ENCODE measurements at places on chromosomes 1 and 21. TPM values are rescaled to one million over a fixed set of nuclear protein-coding genes. Genes with fewer than 3 reads are reported as not detected.

Gene TIE1
- 10.4 TPM for total RNA-seq

Gene EFNA3
- total RNA-seq, result 0.75 TPM

Gene AMY1B
- total RNA-seq, result not detected

Gene SDF4
- total RNA-seq, result 92.5 TPM

Gene ZSWIM5
- 1.7 TPM for total RNA-seq

Gene ATP6V1G3
- total RNA-seq, result not detected

DNA sequence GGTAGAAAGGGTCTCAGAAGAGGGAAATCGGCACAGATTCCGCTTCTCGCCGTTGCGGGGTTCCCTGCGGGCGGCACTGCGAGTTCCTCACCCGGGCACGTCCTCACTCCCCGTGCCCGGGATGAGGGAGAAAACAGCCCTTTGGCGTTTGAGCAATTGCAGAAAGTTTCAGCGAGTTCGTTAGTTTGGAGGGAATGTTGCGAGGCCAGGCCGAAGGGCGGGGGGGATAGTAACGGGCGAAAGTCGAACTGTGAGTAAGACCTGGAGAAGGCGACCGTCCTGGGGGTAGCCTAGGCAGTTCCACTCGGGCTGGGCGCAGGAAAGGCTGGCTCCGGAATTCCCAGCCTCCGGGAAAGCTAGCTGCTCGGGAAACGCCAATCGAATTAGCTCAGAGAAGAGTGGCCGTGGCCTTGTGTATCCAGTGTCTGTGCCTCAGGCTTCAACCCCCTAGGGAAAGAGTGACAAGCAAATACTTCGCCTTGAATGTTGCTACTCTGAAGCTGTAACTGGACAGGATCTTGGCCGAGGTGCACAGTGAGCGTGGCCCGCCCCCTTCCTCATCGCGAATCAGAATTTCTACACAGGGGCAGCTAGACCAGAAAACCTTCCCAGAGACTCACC is 787 bp downstream of the PTGFR start:
- no peaks in the 10 kb centered on the region for H3K27me3 ChIP-seq
- H3K4me3 ChIP-seq, result peak overlapping the region; percentile 69
- no peak for DNase-seq
- H3K27ac ChIP-seq, result no peak overlapping the region

GRCh38 chr1:19596714-19597495 is 47.2 kb upstream of the NBL1 start:
- H3K36me3 ChIP-seq, result no peaks in the 10 kb centered on the region
- H3K27me3 ChIP-seq, result no peaks in the 10 kb centered on the region
- peak; percentile 92 for DNase-seq
- H3K27ac ChIP-seq, result peak overlapping the region; percentile 81

GRCh38 chr1:21066356-21067012 is 110.2 kb downstream of the EIF4G3 start:
- no peaks in the 10 kb centered on the region for H3K4me1 ChIP-seq
- no peak overlapping the region for H3K4me3 ChIP-seq
- no peaks in the 10 kb centered on the region for H3K36me3 ChIP-seq
- no peak for DNase-seq
- H3K27ac ChIP-seq, result no peak overlapping the region

DNA sequence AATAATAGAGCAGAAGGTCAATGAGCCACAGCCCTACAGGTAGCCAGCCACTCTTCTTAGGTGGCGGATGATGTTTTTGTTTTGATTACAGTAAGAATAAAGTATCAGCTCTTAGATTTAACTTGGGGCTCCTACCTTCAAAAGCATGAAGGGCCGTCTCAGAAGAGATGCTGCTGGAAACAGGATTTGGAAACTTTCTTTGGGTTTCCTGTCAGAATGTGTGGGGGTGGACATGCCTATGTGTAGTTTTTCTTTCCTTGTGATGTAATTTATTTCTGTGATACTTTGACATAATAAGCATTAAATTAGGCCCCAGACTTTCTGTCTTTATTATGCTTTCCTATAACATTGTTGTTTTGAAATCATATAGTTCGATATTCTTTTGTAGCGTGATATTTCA is 1.5 kb downstream of the RAP1A start:
- H3K4me3 ChIP-seq, result peak overlapping the region; percentile 92
- H3K27me3 ChIP-seq, result no peaks in the 10 kb centered on the region
- no peaks in the 10 kb centered on the region for H3K36me3 ChIP-seq
- DNase-seq, result no peak
- H3K27ac ChIP-seq, result peak overlapping the region; percentile 93
- H3K4me1 ChIP-seq, result peaks cover 35% of the 10 kb centered on the region

DNA sequence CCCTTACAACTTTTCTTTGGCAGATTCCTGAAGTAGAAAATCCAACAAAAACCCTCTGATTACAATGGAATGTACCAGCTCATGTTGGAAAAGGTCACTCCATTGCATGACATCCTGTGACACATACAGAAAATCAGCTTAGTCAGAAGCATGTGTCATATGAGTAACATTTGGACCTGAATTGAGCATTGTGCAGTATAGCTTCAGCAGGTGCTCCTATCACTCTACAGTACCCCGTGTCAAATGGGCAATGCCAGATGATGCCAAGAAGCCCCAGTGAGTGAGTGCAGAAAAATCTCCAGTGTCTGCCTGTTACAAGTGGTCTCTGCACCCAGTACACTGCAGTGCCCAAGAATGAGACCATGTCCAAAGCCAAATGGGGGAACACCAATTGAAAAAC is 129.7 kb upstream of the RUNX1 start:
- DNase-seq, result no peak
- no peaks in the 10 kb centered on the region for H3K27me3 ChIP-seq
- no peaks in the 10 kb centered on the region for H3K36me3 ChIP-seq
- no peak overlapping the region for H3K27ac ChIP-seq
- H3K4me1 ChIP-seq, result no peaks in the 10 kb centered on the region

GRCh38 chr1:59499943-59500569 is 203.2 kb downstream of the FGGY start:
- H3K36me3 ChIP-seq, result no peaks in the 10 kb centered on the region
- peak overlapping the region; percentile 63 for H3K27ac ChIP-seq
- peaks cover 24% of the 10 kb centered on the region for H3K4me1 ChIP-seq
- no peak overlapping the region for H3K4me3 ChIP-seq

GRCh38 chr1:25642574-25643108 is 26.1 kb downstream of the MAN1C1 start:
- peaks cover 8% of the 10 kb centered on the region for H3K4me1 ChIP-seq
- peak overlapping the region; percentile 1 for H3K27ac ChIP-seq
- no peaks in the 10 kb centered on the region for H3K36me3 ChIP-seq
- H3K27me3 ChIP-seq, result no peaks in the 10 kb centered on the region

DNA sequence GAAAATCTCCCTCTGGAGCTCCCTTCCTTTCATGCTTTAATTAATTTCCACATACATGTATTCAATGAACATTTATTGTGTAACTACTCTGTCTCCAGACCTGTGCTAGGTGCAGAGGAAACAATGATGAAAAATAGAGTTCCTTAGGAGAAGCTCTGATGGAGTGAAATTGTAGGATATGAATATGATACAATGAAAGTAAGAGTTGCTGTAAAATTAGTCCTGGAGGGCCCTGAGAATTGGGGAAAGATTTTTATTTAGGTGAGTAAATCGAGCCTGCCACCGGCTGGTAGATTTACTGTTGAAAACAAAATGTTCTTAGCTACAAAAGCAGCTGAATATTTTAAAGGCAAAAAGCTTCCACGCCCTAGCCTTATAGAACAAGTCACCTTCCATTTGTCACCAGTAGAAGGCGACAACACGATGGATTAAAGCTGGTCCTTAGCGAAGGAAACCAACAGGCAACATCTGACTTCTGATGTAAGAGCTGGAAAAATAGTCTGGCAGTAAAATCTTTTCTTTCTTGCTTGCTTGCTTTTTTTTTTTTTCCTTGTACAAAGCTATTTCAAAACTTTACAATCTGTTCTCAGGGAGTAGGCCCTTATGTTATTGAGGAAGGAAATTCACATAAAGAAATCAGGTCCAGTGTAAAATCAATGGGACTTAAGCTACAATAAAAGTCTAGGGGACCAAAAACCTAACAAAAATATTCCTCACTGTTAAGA is 82.0 kb upstream of the ROR1 start:
- H3K4me1 ChIP-seq, result no peaks in the 10 kb centered on the region
- no peaks in the 10 kb centered on the region for H3K27me3 ChIP-seq
- no peaks in the 10 kb centered on the region for H3K36me3 ChIP-seq
- no peak overlapping the region for H3K4me3 ChIP-seq
- DNase-seq, result no peak

GRCh38 chr1:109938556-109938955 is 27.9 kb downstream of the CSF1 start:
- H3K27ac ChIP-seq, result no peak overlapping the region
- H3K4me3 ChIP-seq, result no peak overlapping the region
- H3K27me3 ChIP-seq, result no peaks in the 10 kb centered on the region
- H3K4me1 ChIP-seq, result peaks cover 25% of the 10 kb centered on the region

DNA sequence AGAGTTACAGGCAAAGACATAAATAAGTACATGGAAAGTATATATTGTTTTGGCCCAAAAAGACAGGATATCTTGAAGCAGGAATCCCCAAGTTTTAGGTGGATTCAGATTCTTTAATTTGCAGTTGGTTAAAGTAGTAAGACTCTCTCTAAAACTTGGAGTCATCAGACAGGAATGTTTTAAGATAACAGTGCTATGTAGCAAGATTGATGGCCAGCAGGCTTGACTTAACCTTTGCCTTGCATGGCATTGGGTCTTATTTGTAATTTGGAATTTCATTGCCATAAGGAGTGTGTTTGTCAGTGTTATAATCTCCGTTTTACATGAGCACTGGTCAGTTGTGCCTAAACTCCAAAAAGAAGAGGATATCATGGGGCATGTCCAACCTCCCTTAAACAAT is 727.6 kb upstream of the CHRM3 start:
- H3K4me3 ChIP-seq, result no peak overlapping the region
- H3K36me3 ChIP-seq, result no peaks in the 10 kb centered on the region
- no peaks in the 10 kb centered on the region for H3K4me1 ChIP-seq
- DNase-seq, result no peak
- no peak overlapping the region for H3K27ac ChIP-seq
- H3K27me3 ChIP-seq, result no peaks in the 10 kb centered on the region

DNA sequence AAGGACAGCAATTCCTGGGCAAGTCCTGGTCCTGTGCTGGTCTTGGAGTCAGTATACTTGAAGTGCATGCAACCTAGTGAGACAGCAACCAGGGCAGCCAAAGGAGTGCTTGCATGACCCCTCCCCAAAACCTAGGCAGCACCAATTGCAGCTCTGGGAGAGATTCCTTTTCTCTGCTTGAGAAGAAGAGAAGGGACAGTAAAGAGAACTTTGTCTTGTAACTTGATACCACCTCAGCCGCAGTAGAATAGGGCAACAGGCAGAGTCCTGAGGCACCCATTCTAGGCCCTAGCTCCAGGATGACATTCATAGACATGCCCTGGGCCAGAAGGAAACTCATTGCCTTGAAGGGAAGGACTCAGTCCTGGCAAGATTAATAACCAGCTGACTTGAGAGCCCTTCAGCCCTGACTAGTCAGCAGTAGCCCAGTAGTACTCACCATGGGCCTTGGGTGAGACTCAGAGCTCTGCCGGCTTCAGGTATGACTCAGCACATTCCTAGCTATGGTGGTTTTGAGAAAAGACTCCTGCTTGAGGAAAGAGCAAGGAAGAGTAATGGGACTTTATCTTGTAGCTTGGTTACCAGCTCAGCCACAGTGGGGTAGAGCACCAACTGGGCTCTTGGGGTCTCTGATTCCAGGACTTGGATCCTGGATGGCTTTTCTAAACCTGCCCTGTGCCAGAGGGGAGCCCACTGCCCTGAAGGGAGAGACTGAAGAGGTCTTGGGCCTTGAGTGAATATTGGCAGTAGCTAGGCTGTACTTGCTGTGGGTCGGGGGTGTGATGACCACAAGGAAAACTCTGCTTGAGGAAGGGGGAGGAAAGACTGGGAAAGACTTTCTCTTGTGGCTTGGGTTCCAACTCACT is 51.7 kb upstream of the ACADM start:
- no peaks in the 10 kb centered on the region for H3K36me3 ChIP-seq
- no peaks in the 10 kb centered on the region for H3K27me3 ChIP-seq
- H3K4me1 ChIP-seq, result no peaks in the 10 kb centered on the region
- no peak for DNase-seq
- no peak overlapping the region for H3K4me3 ChIP-seq
- H3K27ac ChIP-seq, result no peak overlapping the region

- no peak overlapping the region for H3K4me3 ChIP-seq
- no peak for DNase-seq
- H3K27ac ChIP-seq, result no peak overlapping the region
- no peaks in the 10 kb centered on the region for H3K36me3 ChIP-seq
- H3K4me1 ChIP-seq, result no peaks in the 10 kb centered on the region
- H3K27me3 ChIP-seq, result no peaks in the 10 kb centered on the region
Measured at GRCh38 chr1:226476648-226477319, 68.9 kb upstream of the PARP1 start.

DNA sequence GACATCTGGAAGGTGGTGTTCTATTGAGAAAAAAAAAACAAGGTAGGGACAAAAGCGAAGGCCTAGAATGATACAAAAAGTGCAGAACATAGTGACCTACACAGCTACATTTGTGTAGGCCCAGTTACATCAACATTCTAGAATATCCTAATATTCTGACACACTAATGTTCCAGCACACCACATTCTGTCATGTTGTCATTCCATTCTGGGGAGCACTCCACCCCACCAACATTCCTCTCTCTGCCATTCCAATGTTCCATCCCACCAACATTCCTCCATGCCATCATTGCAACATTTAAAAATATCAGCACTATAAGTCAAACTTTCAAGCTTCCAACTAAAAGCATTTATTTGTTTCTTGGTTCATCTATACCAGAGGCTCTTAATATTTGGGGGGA is 28.5 kb downstream of the COA7 start:
- H3K4me1 ChIP-seq, result no peaks in the 10 kb centered on the region
- no peaks in the 10 kb centered on the region for H3K36me3 ChIP-seq
- H3K27me3 ChIP-seq, result no peaks in the 10 kb centered on the region
- H3K27ac ChIP-seq, result no peak overlapping the region
- no peak for DNase-seq

DNA sequence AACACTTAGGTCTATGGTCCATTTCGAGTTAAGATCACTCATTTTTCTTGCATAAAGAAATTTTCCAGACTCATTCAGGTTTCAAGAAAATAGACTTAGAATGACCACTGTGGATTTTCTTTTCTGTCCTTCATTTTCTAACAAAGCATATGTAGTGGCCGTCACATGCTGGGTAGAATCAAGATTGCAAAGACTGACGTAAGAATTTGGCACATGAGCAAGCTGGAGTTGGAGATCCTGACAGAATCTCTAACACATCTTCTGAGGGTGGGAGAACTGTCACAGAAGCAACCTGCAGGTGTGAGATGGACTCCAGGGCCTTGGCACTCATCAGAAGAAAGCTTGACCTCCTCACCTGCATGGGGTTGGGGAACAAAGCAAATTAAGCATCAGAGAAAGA is 28.6 kb downstream of the KIF26B start:
- H3K27ac ChIP-seq, result no peak overlapping the region
- H3K36me3 ChIP-seq, result no peaks in the 10 kb centered on the region
- no peak for DNase-seq
- no peaks in the 10 kb centered on the region for H3K27me3 ChIP-seq
- H3K4me1 ChIP-seq, result no peaks in the 10 kb centered on the region
- H3K4me3 ChIP-seq, result no peak overlapping the region
